Dermis microvascular lymphatic vessel endothelial cell (primary cell): ENCODE measurements at places on chromosomes 5 and 9.

- no peak for DNase-seq
Measured at GRCh38 chr9:3823842-3824475, 298.2 kb upstream of the RFX3 start.

GRCh38 chr5:53890490-53890889 is 330.1 kb downstream of the NDUFS4 start:
- no peak for DNase-seq

DNA sequence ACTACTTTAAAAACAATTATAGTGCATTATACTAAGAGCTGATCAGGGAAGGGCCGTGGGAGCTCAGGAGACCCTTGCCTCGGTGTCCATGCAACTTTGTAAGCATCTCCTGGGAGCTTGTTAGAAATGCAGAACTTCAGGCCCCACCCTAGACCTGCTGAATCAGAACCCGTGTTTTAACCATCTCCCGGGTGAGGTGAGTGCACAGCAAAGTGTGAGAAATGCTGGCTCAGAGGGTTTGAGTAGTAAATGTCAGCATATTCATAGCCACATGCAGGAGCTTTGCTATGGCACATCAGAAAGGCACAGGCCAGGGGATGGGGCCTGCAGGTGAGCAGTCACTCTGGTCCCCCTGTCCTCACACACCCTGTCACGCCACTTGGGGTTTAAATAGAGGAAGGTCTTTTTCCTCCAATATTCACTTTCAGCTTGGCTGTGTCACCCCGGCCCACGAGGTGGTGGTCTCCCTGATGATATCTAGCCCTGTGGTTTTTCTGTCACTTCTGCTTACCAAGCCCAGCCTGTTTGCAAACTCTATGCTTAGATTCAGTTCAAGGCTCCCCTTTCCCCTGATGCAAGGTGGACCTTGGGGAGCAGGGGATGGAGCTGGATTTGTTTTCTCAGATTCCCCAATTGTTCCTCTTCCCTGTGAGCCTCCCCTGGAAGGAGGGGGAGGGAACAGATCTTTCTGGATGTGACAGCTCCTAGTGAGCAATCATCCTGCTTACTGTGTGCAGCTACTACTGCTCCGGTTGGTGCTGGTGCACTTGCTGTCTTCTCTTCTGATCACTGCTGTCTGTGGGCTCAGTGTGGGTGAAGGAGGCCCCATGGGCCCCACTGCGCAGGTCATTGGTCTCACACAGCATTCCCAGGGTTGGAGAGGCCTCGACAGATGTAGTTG is 51.8 kb upstream of the TGFBR1 start:
- DNase-seq, result no peak

DNA sequence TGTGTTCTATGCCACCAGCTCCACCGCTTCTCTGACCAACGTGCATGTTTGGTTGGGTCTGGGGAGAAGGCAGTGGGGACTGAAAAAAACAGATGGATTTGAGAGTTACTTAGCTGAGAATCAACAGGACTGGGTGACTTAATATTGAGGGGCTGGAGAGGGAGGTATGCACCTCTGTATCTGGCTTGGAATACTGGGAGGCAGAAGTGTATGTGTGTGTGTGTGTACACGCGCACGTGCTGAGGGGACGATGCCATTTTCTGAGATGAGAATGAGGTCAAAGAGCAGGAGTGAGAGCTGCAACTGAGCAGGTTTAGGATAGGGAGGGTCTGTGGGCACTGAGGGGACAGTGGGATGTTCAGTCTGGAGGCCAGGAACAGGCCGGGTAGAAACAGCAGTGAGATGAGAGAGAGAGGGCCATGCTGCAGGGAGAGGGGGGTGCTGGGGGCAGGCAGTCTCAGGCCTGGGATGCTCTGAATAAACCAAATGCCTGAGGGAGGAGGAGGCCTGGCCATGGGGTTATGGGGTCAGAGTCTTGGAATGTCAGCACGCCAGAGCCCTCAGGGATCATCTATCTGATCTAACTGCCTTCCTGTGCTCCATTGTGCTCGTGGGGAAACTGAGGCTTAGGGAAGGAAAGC is 14.0 kb downstream of the PDGFRB start:
- no peak for DNase-seq

DNA sequence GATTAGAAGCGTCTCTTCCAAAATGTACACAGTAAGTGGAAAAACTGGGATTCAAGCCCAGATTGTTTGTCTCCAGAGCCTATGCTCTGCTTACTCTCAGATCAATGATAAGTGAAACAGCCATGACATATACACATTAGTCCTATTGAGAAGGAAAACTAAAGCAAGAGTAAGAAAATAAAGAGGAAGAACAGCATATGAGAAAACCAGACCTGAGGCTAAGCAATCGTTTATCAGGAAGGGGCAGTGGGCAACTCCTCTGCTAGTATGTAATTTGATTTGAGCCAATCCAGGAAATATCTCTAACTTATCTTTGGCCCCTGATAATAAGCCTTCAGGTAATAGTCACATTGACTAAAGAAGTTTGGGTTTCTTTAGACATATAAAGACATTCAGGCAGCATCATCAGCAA is 789.9 kb upstream of the C9orf72 start:
- DNase-seq, result no peak

DNA sequence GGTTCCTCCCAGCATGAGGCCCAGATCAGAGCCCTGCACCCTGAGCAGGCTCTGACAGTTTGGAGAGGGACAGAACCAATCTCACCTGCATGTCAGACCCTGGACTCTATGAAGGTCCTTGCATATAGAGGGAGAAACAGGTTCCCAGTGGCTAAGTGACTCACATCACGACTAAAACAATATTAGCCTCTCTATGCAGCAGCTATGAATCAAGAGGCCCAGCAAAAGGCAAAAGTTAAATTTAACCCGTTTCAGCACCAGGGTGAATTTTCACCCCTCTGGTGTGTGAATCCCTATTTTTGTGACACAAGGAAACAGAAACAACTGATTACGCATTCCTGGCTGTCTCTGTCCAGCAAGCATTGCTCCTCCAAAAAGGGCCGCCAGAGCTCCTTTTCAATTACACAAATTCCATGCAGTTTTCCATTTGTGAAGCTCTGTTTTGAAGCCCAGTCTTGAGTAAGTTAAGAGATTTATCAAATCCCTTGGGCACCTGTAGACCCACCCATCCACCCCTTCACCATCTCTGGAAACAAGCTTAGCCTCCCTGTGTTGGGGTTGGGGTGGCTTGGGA is 136.6 kb downstream of the GABBR2 start:
- DNase-seq, result no peak
